ENCODE measurements at places on chromosomes 6 and 20.
A peak's percentile ranks its signal among the peaks of the same experiment; 100 is the strongest.

- no peak for DNase-seq
Observed at GRCh38 chr6:157276134-157276532, 47.2 kb downstream of the TMEM242 start.

DNA sequence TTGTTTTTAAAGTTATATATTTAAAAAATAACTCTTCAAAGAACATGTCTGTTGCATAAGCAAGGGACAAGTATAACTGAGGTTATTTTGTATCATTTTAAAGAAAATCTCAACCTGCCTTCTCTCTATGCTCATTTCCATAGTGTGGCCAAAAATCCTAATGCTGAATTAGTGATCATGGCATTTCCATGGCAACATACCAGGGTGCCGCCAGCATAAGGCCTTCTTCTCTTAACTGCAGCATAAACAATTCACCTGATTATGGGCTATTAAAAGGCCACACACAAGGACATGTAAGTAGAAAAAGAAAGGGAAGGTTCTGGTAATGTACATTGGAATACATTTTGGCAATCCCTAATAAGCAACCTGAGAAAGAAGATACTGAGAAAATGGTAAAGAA lies 95.1 kb upstream of the RNF217 start:
- no peak for DNase-seq

GRCh38 chr6:127300411-127300810 lies 33.7 kb downstream of the RNF146 start:
- DNase-seq: peak; percentile 53

GRCh38 chr6:120556491-120556890 lies 777.8 kb downstream of the TBC1D32 start:
- DNase-seq: peak; percentile 44

DNA sequence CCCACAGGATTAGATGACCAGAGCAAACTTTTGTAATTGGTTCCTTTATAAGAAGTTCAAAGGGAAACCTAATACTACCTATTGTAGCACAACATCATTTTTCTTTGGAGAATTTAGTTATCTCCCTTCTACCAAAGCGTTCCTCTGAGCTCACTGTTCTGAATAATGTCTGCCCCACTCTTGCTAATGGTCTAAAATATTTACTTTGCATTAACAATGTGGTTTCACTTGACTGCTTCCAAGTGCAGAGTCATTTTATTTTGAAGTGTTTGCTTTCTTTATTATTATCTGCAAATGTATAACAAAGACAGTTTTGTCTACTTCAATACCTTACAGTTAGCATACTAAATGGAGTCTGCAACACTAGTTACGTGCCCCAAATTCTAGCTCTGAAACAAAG lies 15.0 kb downstream of the TRAPPC3L start:
- no peak for DNase-seq

DNA sequence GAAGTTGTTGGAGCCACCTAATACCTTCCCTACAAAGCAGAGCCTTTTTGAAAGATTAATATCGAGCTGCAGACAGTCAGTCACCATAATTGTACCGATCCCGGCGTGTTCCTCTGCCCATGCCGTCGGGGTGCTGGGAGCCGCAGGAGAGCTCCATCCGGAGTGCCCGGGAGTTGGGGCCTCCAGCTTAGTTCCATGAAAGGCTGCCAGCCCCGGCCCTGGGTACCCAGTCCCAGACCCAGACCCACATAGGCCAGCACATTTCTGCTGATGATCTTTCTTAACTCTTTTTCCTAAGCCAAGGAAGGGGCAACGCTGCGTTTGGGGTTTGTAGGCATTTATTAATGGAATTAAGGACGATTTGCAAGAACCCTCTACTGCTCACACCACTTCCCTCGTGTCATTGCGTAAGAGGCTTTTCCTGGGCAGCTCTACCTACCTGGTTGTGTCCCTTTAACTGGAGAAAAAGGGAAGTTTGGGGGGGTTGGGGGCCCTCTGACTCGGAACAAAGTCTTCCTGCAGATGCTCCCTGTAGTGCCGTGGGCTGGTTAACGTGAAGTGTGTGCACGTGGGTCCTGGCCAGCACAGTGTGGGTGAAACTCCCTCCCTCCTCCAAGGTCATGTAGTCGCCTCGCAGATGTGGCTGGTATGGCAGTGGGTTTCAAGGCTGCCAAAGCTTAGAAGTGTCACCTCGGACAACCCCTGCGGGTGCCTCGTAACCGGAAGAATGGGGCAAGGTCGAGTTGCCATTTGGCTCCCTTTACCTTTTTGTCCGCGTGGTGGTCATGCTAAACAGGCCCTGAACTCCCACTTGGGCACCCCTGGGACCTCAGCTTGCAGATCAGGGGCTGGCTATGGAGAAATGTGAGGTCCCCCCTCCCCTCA lies 54.3 kb upstream of the APCDD1L start:
- peak; percentile 5 for DNase-seq

- DNase-seq: no peak
Observed at GRCh38 chr20:31675828-31676608, 38.3 kb downstream of the COX4I2 start.

GRCh38 chr6:140062043-140063020 lies 687.9 kb upstream of the CITED2 start:
- DNase-seq: peak; percentile 65

DNA sequence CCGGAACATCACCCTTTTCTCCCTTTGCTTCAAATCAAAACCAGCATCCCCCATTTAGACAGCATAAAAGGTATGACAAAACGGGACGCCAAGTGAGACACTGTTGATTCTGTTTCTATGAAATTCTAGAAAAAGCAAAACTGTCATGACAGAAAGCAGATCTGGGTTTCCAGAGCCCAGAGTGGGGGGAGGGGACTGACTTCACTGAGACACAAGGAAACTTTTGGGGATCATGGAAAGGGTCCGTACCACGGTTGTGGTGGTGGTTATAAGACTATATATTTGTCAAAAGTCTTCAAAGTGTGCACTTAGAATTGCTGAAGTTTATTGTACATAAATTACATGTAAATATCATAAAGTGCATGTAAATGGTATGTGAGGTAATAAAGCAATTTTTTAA lies 82.6 kb downstream of the SLC22A3 start:
- no peak for DNase-seq

- no peak for DNase-seq
Observed at GRCh38 chr6:170090561-170090960, 200.3 kb downstream of the DLL1 start.

- no peak for DNase-seq
Observed at GRCh38 chr6:138500045-138500665, 861 bp upstream of the NHSL1 start.

DNA sequence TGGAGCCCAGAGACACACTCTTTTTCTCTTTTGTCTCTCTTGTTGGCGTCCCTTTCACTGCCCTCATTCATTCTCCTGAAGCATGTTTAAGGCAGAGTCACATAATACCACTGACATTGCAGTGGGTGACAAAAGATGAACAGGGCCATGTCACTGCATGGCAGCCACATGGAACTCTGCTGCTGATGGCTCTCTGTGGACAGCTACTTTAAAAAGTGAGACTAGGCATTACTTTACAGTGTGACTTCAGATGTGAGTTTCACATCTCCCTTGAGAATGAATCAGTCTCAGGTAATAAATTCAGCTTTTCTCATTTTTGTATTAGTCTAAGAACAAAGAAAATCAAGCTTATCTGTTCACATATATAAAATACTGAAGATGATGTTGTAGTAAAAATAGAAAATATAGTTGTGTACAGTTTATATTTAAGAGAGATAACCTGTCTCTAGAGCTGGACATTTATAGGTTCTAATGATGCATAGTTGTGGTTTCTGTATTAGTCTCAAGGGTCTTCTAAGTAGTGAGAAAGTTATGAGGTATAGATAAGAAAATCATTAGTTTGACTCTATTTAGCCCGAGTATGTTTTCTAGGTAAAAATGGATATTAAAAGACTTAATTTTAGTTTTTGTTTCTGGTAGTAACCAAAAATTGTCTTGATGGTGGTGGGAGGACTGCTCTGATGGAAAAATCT lies 6.1 kb downstream of the MRS2 start:
- no peak for DNase-seq

DNA sequence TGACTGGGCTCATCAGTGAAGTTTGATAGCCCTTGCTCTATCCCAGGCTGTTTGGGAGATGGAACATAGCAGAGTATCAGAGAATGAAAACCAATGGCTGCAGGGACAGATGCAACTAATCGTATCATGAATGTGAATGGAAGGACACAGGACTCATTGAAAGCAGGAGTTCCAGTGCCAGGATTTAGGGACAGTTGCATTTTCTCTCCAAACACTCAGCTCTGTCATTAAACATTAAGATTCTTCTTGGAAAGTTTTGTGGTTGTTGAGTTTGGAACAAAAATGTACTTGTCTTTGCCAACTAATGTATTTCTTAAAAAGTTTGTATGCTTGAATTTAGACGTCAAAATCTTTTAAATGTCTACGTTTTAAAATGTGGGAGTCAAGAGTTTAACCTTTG lies 31.0 kb upstream of the GSTA5 start:
- DNase-seq: no peak

- DNase-seq: no peak
Observed at GRCh38 chr20:53428588-53428987, 165.1 kb downstream of the ZNF217 start.

DNA sequence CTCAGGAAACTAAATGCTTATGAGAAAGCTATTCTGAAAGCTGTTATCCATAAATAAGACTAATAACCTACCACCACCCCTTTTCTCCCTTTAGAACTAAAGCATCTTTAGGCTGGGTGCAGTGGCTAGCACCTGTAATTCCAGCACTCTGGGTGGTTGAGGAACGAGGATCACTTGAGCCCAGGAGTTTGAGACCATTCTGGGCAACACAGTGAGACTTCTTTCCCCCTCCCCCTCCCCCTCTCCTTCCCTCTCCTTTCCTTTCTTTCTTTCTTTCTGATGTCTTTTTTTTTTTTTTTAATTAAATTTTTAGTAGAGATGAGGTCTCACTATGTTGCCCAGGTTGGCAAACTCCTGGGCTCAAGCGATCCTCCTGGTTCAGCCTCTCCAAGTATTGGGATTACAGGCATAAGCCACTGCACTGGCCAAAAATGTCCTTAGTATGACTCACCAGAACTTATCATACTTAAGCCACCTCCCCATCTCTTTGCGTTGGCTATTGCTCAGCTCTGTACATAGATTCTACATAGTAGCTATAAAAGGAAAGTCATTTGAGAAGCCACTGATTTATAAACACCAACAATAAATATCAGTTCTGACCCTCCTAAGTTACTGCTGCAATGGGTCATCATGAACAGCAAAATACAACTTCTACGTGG lies 54.8 kb upstream of the SPDEF start:
- DNase-seq: peak; percentile 85

DNA sequence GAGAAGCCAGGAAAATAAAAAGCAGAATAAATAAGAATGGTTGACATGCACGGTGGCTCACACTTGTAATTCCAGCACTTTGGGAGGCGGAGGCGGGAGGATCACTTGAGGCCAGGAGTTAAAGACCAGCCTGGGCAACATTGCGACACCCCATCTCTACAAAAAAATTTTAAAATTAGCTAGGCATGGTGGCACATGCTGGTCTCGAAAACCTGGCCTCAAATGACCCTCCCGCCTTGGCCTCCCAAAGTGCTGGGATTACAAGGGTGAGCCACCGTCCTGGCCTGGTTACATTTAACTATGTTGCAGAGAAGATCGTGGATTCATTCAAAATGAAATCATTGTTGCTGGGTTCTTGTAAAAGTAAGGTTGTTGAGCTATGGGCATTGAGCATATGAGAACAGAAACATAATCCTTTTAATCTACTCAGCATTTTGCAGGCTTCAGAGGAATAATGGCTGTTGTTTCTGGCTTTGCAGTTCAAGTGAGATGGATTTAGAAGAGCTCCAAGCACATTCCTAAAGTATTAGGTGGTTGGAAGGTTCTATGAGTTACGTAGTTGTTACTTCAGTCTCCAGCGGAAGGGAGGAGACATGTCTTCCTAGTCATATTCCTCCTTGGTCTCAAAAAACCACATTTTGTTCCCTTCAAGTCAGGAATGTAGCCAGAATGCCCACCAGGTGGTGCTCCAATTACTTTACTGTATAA lies 45.6 kb upstream of the RAB23 start:
- peak; percentile 95 for DNase-seq

GRCh38 chr6:113205553-113205952 lies 651.6 kb upstream of the MARCKS start:
- no peak for DNase-seq

GRCh38 chr6:117771403-117771802 lies 96.1 kb downstream of the NUS1 start:
- DNase-seq: no peak

- DNase-seq: peak; percentile 77
Observed at GRCh38 chr6:137657351-137657911, 163.2 kb upstream of the OLIG3 start.

DNA sequence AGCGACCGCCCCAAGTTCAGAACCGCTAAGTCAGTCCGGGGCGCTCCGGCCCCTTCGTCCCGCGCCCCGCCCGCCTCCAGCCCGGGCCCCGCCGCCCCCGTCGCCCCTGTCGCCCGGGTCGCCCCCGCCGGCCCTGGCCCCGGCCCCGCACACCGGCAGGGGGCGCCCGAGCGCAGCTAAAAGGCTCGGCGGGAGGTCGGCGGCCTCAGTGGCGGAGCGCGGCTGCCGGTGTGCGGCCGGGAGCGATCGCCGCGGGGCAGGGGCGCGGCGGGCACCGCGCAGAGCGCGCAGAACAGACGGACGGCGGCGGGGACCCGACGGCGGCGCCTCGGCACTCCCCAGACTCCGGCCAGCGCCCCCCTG lies at the start of gene FNDC1:
TSS of gene FNDC1 (plus strand) at position 208 of the 363 bp plus-strand sequence. CDS start 197 bp downstream, outside the sequence.
- no peak for DNase-seq

DNA sequence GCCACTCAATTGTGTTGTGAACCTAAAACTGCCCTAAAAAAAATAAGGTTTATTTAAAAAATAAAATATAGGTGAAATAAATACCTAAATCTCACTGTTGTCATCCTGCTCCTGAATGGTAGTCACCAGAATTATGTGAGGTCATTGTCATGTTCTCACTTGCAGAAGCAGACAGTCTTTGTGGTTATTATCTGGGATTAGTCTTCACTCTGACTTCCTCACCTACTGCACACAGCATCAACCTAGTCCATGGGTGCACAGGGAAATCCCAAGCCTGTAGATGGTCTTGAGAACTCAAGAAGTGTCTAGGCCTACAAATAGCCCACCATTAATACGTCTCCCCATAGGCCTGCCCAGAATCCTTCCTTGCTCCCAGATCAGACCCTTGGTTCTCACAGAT lies 97.0 kb downstream of the FOXF2 start:
- DNase-seq: peak; percentile 72

DNA sequence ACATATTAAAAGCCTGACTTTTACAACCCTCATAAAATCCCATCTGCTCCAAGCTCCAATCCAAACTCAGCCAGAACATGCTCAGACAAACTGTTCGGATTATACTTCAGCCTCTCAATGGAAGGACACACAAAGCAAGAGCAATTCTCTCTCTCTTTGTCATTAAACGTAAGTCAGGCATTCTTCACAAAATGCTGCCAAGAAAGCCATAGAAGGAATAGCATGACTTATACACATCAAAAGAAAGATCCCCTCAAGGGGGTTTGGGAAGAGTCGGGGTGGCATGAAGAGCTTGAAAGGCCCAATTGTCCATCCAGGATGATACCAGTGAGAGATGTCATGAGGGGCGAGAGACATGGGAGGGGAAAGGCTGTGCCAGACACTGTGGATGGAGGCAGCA lies 268.9 kb downstream of the PREX1 start:
- DNase-seq: no peak

Measured in epithelial cell of esophagus (primary cell).